ENCODE measurements at places on chromosomes 7 and 10.
A peak's percentile ranks its signal among the peaks of the same experiment; 100 is the strongest.

- DNase-seq = peak; percentile 60
Observed at GRCh38 chr10:123995461-123996131, 97.8 kb downstream of the CHST15 start.

DNA sequence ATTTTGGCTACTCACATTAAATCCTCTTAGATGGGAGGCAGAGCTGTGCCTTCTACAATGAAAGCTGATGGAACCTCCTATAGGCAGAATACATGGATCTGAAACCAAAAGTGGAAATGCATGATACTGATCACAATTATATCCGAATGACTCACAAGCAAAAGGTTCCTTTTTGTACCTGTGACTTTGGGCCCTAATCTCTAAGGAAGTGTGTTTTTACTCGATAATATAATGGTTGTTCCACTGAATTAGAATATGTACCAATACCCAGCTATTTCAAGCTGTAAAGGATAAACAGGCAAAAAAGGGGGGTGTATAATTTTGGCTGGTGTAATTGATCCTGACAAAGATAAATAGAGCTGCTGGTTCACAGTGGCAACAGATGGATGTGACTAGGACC is 17.6 kb upstream of the LAMB1 start:
- no peak for DNase-seq

- DNase-seq = no peak
Observed at GRCh38 chr10:123518765-123519164, 147.4 kb upstream of the GPR26 start.

DNA sequence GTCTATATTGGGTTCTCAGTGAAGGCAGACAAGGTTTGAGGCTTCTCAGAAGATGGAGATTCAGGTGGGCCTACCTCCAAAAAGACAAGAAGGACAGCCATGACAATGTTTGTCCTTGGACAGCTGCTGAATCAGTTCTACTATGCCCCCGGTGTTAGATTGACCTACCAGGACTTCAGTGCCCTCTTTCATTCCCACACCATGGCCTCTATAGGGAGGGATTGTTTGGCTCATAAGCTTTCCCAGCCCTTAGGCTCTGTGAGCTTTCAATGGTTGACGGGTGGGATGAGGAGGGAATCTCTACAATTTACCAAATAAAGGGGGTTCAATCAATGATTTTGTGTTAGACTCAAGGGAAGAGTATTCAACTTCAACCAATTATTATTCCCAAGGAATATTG is 23.4 kb upstream of the RAPGEF5 start:
- no peak for DNase-seq

GRCh38 chr7:44210107-44210506 is 9.3 kb downstream of the YKT6 start:
- no peak for DNase-seq

- peak; percentile 41 for DNase-seq
Observed at GRCh38 chr7:7970531-7971307, 2.1 kb downstream of the GLCCI1 start.

DNA sequence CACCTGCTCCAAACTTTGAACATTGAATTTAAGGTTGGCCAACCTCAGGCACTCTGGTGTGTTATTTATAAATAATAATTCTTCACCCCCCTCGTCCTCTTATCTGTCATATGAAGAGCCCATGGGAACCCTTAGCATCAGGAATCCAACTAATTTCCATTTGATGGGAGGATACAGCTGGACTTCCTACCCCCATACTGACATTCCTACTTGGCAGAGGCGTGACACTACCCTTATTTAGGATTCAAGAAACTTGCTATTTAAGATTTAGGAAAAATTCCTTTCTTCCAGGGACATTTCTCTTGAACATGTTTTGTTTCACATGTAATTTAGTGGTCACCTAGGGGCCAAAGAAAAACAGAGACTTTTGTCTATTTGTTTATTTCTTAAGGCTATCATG is 171.9 kb upstream of the NRP1 start:
- DNase-seq = no peak

DNA sequence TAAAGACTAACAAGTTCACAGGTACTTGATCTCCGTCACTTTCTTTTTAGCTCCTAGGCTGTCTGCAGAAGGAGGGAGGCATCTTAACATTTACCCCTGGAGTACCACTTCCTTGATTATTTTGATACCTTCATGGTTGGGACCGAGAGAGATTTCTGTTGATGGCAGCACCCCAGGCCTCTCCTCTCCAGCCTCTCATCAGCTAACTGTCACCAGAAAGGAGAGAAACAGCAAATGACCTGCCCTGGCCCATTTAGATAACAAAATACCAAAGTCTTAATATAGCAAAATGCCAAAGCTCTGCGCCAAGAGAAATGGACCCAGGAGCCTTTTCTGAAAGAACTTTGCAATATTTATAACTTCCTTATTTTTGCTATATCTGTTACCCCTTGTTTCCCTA is 30.0 kb upstream of the KLHL7 start:
- no peak for DNase-seq

GRCh38 chr10:11256896-11257295 is 239.2 kb downstream of the CELF2 start:
- DNase-seq = no peak

- no peak for DNase-seq
Observed at GRCh38 chr7:70761711-70762328, 370.1 kb upstream of the GALNT17 start.

DNA sequence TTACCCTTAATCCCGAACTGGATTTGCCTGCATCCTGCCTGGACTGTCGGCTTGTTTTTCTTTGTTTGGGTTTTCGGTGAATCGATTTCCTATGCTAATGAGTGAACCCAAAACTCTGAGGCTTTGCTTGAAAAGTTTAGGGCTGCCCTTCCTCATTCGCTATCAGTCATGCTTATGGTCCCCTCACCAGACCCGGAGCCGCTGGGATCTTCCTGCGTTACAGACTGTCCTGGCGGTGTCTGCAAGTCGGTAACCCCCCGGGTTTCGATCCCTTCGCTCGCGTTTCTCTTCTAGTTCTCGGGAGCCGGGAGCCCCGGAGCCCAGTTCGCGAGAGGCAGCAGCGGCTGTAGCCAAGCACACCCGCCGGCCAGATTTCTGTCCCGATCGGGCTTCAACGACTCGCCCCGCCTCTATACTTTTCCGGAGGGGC is 2.2 kb downstream of the EMX2 start:
- no peak for DNase-seq

- no peak for DNase-seq
Observed at GRCh38 chr7:117118579-117119180, 165.4 kb downstream of the ST7 start.

GRCh38 chr10:24842856-24843255 is 109.5 kb downstream of the PRTFDC1 start:
- DNase-seq = no peak
